Activated gamma-delta T cell treated with anti-CD3 and anti-CD28 coated beads, Interleukin-2, amount 50 U/mL, for 16 hours (primary cell): ENCODE measurements at places on chromosomes 5 and 9.

- no peak for DNase-seq
Measured at GRCh38 chr5:60260658-60261057, 367.1 kb upstream of the PDE4D start.

GRCh38 chr9:14560194-14560593 lies 133.0 kb downstream of the ZDHHC21 start:
- no peak for DNase-seq

GRCh38 chr9:121118266-121118665 lies 43.5 kb downstream of the CNTRL start:
- DNase-seq = no peak

DNA sequence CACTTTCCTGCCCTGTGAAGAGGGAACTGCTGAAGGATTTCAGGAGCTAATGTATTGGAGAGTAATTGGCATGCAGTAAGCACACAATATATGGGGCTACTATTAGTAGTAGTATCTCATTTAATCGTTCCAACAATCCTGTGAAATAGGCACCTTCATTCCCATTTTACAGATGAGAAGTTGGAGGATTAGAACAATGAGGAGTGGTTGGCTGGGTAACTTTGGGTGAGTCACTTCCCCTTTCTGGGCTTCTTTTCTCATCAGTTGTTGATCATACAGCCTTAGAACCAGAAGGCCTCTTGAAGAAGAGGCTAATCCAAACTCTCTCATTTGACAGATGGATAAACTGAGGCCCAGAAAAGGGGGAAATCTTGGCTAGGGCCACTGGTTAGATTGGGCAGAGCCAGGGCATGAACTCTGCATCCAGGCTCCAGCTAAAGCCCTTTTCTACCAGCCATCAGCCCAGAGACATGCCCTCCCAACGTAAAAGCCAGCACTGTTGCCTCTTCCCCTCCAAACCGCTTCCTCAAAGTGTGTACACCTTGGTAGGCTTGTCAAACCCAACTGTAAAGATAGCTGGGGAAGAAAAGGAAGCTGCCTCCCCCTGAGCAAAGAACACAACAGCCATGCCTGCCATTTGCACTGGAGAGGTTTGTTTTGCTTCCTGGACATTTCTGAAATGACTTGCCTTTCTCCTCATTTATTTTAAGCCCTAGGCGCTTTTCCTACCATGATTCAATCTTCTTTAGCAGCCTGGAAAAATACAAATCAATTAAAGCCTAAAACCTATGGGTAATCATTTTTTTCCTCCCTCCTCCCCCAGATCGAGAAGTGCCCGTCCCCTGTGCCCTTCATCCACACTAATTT lies 992 bp downstream of the SPACA9 start:
- DNase-seq = no peak

GRCh38 chr9:78605041-78606000 lies 308.4 kb downstream of the PSAT1 start:
- no peak for DNase-seq

GRCh38 chr9:81827616-81828296 lies 100.5 kb upstream of the SPATA31D4 start:
- no peak for DNase-seq

- DNase-seq = no peak
Measured at GRCh38 chr9:74846766-74847165, 41.0 kb downstream of the TRPM6 start.

DNA sequence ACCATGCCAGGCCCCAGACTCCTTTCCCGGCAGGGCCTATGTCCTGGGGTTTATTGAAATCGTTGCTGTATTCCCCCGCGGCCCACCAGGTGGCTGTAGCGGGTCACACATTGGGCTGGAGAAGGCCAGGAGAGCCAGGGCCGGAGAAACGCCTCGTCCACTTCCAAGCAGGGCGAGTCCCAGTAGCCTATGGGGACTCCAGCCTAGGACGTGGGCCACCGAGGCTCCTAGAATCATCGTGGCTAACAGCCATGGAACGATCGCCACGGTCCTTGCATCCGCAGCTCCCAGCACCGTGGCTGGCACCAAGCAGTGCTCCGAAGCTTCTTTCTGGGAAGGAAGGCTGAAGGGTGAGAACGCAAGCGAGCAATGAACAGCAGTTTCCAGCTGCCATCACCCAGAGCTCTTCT lies 87.7 kb downstream of the ENTREP1 start:
- no peak for DNase-seq

DNA sequence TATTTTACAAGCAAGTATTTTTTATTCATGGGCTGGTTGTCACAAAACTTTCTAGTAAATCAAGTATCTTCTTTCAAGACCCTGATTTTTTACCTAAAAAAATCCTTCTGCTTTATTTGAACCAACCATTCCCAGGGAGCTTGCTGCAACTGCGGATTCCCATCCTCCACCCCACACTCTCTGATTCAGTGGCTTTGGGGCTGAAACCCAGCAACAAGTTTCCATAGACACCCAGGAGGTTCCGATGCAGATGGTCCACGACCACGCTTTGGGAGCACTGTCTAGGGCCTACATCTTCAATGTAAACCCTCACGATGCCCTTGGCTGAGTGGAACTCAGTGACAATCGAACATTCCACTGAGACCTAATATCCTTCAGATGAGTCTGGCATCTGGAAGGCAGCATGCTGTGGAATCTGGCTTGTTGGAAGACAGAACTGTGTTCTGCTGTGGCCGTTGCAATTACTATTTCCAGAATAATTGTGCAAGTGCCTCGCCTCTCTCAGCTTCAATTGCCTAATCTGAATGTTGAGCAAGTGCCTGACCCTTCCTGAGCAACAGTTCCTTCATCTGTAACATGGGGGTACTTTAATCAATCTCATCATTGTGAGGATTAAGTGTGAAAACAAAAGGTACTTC lies 105.1 kb downstream of the INSYN2B start:
- no peak for DNase-seq

- DNase-seq = no peak
Measured at GRCh38 chr5:149278451-149279210, 7.0 kb downstream of the AFAP1L1 start.

GRCh38 chr9:88435336-88435735 lies 47.1 kb downstream of the SPIN1 start:
- DNase-seq = no peak

DNA sequence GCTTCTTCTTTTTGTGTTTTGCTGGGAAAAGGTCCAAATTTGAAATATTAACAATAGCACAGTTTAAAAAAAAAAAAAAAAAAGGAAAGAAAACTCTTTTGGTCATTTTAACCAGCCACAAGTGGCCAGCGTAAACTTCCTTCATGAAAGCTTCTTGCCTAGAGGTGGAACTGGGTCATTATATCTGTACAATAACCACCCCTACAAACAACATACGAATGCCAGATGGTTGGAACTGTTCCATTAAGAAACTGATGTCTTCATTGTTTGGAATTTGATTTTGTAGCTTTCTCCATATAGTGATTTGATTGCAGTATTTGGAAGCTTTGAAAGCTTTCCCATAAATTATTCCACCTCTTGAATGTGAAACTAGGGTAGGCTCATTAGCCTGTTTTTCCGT lies 18.3 kb upstream of the LPAR1 start:
- no peak for DNase-seq

DNA sequence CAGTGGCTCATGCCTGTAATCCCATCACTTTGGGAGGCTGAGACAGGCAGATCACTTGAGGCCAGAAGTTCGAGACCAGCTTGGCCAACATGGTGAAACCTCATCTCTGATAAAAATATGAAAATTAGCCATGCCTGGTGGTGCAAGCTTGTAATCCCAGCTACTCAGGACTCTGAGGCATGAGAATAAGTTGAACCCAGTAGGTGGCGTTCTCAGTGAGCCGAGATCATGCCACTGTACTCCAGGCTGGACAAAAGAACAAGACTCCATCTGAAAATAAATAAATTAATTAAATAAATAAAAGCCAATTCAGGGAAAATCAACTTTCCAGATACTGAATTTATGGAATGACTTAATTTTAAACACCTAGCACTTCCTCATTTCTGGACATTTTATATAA lies 1722.1 kb downstream of the MAT2B start:
- DNase-seq = no peak

- peak; percentile 25 for DNase-seq
Measured at GRCh38 chr5:43396762-43397304, 15.4 kb downstream of the CCL28 start.

- DNase-seq = no peak
Measured at GRCh38 chr9:18268381-18268780, 205.6 kb upstream of the ADAMTSL1 start.

- no peak for DNase-seq
Measured at GRCh38 chr9:136723362-136723976, 11.1 kb downstream of the DIPK1B start.
